Vagina (tissue), 2 donors: ENCODE measurements at places on chromosomes 6 and 20. TPM values are rescaled to one million over a fixed set of nuclear protein-coding genes. Genes with fewer than 3 reads are reported as not detected.
A peak's percentile ranks its signal among the peaks of the same experiment; 100 is the strongest.

- no peak for DNase-seq
- no peak overlapping the region for H3K27ac ChIP-seq
- H3K4me3 ChIP-seq, result no peak overlapping the region
- peaks cover 6% of the 10 kb centered on the region for H3K4me1 ChIP-seq
These were observed 68.6 kb upstream of the HDDC2 start for GRCh38 chr6:125370343-125370742.

DNA sequence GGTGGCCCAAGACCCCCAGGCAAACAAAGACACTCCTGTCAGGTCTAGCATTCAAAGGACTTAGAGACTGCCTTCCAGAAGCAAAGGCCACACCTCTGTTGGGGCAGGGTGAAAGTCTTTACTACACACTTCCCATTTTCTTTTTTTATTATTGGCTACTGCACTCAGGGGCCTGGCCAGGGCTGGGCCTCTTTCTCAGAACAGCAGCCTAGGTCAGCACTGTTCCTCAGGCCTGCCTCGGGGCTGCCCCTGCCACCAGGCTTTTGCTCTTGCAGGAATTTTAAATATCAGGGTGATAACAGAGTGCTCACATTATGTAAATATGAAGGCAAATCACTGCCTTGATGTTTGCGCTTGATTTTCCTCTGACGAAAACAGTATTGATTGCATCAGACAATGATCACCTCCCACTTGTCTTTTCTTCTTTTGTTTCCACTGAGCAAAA is 18.5 kb downstream of the GSTA4 start:
- no peak overlapping the region for H3K4me3 ChIP-seq
- H3K27ac ChIP-seq, result no peak overlapping the region
- no peaks in the 10 kb centered on the region for H3K27me3 ChIP-seq
- no peaks in the 10 kb centered on the region for H3K4me1 ChIP-seq
- DNase-seq, result no peak

GRCh38 chr20:63639093-63639975 is 12.4 kb upstream of the GMEB2 start:
- no peak for DNase-seq
- peak overlapping the region; percentile 70 for H3K4me3 ChIP-seq
- H3K4me1 ChIP-seq, result peaks cover 13% of the 10 kb centered on the region
- peak overlapping the region; percentile 33 for H3K27ac ChIP-seq

Gene SEC23B
- total RNA-seq, result 30.7 TPM

DNA sequence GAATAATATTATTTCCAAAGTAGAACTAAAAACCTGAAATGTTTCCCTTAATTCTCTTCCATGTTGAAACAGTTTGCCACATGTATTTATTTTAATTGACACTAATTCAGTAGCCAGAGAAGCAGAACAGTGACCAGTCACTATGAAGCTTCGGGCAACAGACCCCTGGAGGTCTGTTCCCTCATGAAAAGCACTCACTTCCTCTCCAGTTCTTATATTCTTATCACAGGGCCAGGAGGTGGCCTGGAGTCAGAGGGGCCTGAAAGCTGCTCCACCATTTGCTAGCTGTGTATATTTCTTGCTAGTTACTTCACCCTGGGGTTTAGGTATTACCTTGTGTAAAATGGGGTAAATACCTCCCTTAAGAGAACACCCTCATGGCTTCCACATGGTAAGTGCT is 49.1 kb downstream of the MAP7 start:
- no peaks in the 10 kb centered on the region for H3K4me1 ChIP-seq
- no peaks in the 10 kb centered on the region for H3K27me3 ChIP-seq
- no peaks in the 10 kb centered on the region for H3K36me3 ChIP-seq
- DNase-seq, result no peak

- no peak overlapping the region for H3K4me3 ChIP-seq
- no peaks in the 10 kb centered on the region for H3K36me3 ChIP-seq
- H3K27ac ChIP-seq, result peak overlapping the region; percentile 29
- H3K4me1 ChIP-seq, result peaks cover 28% of the 10 kb centered on the region
These were observed 34.0 kb downstream of the EYA2 start for GRCh38 chr20:46928580-46929132.

GRCh38 chr6:28296520-28297060 is 15.2 kb downstream of the PGBD1 start:
- H3K27ac ChIP-seq, result no peak overlapping the region
- DNase-seq, result no peak
- no peaks in the 10 kb centered on the region for H3K4me1 ChIP-seq
- H3K4me3 ChIP-seq, result no peak overlapping the region
- H3K27me3 ChIP-seq, result no peaks in the 10 kb centered on the region

DNA sequence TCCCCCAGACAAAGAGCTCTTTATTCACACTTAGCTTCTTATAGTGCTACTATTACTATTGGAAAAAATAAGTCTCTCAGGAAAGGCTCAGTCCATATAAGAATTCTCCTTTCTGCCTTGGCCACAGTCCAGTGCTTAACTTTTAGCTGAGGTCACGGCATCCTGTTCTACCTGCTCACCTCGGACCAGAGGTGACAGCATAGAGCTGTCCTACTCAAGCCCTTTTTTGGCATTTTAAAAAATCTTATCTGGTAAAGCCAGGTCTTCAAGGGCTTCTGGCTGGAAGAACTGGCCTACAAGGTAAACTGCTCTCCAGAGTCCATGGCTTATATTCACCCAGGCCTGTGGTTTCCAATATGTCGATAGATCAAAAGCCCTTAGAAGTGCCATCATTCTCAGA is 109.7 kb downstream of the RCAN2 start:
- H3K27ac ChIP-seq, result no peak overlapping the region
- no peak for DNase-seq
- H3K4me1 ChIP-seq, result peaks cover 10% of the 10 kb centered on the region
- no peaks in the 10 kb centered on the region for H3K27me3 ChIP-seq
- no peak overlapping the region for H3K4me3 ChIP-seq
- no peaks in the 10 kb centered on the region for H3K36me3 ChIP-seq

Gene PTCRA
- not detected for total RNA-seq

- no peak overlapping the region for H3K4me3 ChIP-seq
- H3K4me1 ChIP-seq, result no peaks in the 10 kb centered on the region
- H3K27me3 ChIP-seq, result no peaks in the 10 kb centered on the region
- no peaks in the 10 kb centered on the region for H3K36me3 ChIP-seq
- H3K27ac ChIP-seq, result no peak overlapping the region
These were observed 89.5 kb upstream of the MANEA start for GRCh38 chr6:95487817-95488216.

Gene ID4
- 27.7 TPM for total RNA-seq

- no peak overlapping the region for H3K27ac ChIP-seq
- no peaks in the 10 kb centered on the region for H3K36me3 ChIP-seq
- H3K27me3 ChIP-seq, result no peaks in the 10 kb centered on the region
- no peak overlapping the region for H3K4me3 ChIP-seq
- DNase-seq, result no peak
- H3K4me1 ChIP-seq, result no peaks in the 10 kb centered on the region
These were observed 511.1 kb upstream of the MAP3K7 start for GRCh38 chr6:91098006-91098405.

- H3K27ac ChIP-seq, result no peak overlapping the region
- no peak for DNase-seq
- no peaks in the 10 kb centered on the region for H3K36me3 ChIP-seq
- no peak overlapping the region for H3K4me3 ChIP-seq
- peaks cover 16% of the 10 kb centered on the region for H3K4me1 ChIP-seq
These were observed 10.1 kb upstream of the BICRAL start for GRCh38 chr6:42771741-42772100.

- no peak overlapping the region for H3K4me3 ChIP-seq
- no peak for DNase-seq
- no peaks in the 10 kb centered on the region for H3K4me1 ChIP-seq
These were observed 237.5 kb downstream of the CDC5L start for GRCh38 chr6:44624936-44625573.

DNA sequence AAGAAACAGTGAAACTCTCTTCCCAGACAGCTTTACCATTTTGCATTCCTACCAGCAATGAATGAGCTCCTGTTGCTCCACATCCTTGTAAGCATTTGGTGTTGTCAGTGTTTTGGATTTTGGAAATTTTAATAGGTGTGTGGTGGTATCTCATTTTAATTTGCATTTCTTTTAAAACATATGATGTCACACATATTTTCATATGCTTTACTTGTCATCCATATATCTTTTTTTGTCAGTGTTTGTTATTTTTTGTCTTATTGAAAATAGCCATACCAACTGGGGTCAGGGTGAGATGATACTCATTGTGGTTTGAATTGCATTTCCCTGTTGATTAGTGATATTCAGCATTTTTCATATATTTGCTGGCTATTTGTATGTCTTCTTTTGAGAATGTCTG is 119.5 kb upstream of the FOXA2 start:
- no peaks in the 10 kb centered on the region for H3K36me3 ChIP-seq
- no peak overlapping the region for H3K27ac ChIP-seq
- H3K4me3 ChIP-seq, result no peak overlapping the region
- DNase-seq, result no peak
- no peaks in the 10 kb centered on the region for H3K27me3 ChIP-seq

DNA sequence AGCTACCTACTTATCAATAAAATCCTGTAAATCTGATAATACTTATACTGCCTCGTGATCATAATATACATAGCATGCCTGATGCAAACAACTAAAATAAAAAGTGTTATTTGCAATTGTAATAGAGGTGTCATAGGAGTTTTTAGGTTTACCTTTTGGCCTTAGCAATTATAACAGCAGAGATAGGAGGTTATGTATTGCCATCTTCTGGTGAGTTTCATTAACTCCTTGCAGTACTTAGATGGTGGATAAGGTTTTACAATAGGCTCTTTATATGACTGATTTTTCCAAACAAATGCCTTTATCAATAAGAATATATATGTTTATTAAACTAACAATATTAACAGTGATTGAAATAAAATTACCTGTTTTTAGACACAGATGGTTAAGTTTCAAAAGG is 27.8 kb upstream of the MYCT1 start:
- H3K4me3 ChIP-seq, result no peak overlapping the region
- no peaks in the 10 kb centered on the region for H3K27me3 ChIP-seq
- H3K27ac ChIP-seq, result no peak overlapping the region
- no peaks in the 10 kb centered on the region for H3K36me3 ChIP-seq

- H3K27ac ChIP-seq, result no peak overlapping the region
- H3K36me3 ChIP-seq, result no peaks in the 10 kb centered on the region
- no peaks in the 10 kb centered on the region for H3K27me3 ChIP-seq
- H3K4me3 ChIP-seq, result no peak overlapping the region
- DNase-seq, result no peak
These were observed 20.3 kb downstream of the POFUT1 start for GRCh38 chr20:32227744-32228688.

- DNase-seq, result no peak
- H3K4me1 ChIP-seq, result peaks cover 25% of the 10 kb centered on the region
- no peaks in the 10 kb centered on the region for H3K36me3 ChIP-seq
- H3K27me3 ChIP-seq, result no peaks in the 10 kb centered on the region
- peak overlapping the region; percentile 62 for H3K4me3 ChIP-seq
These were observed 17.6 kb downstream of the PLAGL2 start for GRCh38 chr20:32189691-32190615.

DNA sequence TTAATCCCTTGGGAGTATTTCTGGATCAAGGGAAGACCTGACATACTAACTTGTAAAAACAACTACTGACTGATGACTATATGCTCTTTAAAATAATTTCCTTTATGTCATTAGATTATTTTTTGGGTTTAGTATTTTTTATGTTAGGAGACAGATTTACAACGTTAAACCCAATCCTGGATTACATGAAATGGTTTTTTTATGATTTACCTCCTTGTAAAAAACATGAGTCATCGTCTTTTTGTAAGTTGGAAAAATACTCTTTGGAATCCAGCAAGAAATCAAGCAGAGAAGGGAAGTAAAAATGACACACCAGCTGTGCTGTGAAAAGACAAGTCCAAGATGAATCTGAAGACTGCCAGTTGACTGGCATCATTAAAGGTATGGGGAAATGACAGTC is 6.7 kb downstream of the STK4 start:
- DNase-seq, result no peak
- H3K27me3 ChIP-seq, result no peaks in the 10 kb centered on the region
- H3K4me3 ChIP-seq, result no peak overlapping the region
- H3K36me3 ChIP-seq, result peaks cover 16% of the 10 kb centered on the region

Gene ZDHHC14
- 15.2 TPM for total RNA-seq

Gene PDYN
- not detected for total RNA-seq

- no peaks in the 10 kb centered on the region for H3K27me3 ChIP-seq
- no peak overlapping the region for H3K27ac ChIP-seq
- no peak overlapping the region for H3K4me3 ChIP-seq
- H3K4me1 ChIP-seq, result no peaks in the 10 kb centered on the region
- no peaks in the 10 kb centered on the region for H3K36me3 ChIP-seq
These were observed 87.7 kb downstream of the TFAP2C start for GRCh38 chr20:56716806-56717205.
